Fibroblast of gingiva (primary cell): ENCODE measurements at places on chromosomes 12 and 14.

DNA sequence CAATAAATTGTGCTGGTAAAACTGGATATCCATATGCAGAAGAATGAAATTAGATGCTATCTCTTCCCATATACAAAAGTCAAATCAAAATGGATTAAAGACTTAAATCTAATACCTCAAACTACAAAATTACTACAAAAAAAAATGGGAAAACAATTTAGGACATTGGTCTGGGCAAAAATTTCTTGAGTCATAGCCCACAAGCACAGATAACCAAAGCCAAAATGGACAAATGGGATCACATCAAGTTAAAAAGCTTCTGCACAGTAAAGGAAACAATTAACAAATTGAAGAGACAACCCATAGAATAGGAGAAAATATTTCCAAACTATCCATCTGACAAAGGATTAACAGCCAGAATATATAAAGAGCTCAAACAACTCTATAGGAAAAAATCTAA, 264.6 kb downstream of the NUAK1 start:
- no peak for DNase-seq

GRCh38 chr14:103692871-103693270, 22.4 kb downstream of the XRCC3 start:
- DNase-seq = no peak

GRCh38 chr12:23887055-23887835, 62.2 kb downstream of the SOX5 start:
- DNase-seq = no peak

DNA sequence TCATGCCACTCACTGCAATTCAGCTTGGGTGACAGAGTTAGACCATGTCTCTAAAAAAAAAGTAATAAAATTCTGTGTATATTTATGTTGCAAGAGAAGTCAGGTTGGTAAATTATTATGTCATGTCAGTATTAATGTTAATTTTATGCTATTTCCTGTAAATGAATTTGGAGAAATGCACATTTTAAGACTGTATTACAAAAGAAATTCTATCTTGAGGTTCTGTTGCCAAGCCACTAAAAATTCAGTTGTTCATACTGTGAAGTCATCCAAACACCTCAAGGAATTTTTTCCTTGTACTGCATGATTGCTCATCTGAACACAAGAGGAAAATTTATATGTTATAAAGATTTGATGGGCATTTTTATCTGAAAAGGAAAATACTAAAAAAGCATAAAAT, 23.3 kb upstream of the HMGA2 start:
- peak; percentile 30 for DNase-seq

DNA sequence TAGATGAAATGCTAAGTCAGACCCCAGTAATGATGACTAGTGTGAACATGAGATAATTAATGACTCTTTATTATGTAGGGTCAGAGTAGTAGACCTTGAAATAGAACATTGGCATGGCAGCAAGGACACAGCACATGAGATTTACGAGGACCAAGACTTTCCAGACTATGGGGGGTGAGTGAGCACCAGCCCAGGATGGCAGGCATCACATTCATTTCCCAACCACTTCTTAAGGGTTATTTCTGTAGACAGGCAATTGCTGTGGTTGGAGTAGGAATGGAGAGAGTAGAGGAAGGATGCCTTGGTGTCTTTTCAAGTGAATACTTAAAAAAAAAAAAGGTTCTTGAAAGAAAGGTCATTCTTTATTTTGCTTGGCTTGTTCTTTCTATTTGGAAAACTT, 189.4 kb upstream of the DYRK2 start:
- DNase-seq = no peak

DNA sequence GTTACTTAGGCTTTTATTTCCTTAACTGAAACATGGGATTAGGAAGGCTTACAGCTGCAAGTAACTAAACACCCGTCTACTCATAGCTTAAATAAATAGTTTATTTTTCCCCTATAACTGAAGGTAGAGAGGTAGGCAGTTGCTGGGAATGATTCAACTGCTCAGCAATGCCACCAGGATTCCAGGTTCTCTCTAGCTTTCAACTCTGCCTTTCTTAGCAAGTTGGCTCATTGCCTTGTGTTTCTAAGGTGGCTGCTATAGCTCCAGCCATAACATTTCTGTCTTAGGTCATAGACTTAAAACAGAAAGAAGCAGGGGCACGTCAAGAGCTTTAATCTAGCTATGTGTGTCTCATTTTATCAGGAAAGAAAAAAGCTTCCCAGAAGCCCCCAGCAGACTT, 103.7 kb upstream of the MDM1 start:
- no peak for DNase-seq

- no peak for DNase-seq
These were observed 64.8 kb upstream of the YARS2 start for GRCh38 chr12:32820376-32820931.

GRCh38 chr14:87018294-87018693, 974.7 kb downstream of the GALC start:
- no peak for DNase-seq

DNA sequence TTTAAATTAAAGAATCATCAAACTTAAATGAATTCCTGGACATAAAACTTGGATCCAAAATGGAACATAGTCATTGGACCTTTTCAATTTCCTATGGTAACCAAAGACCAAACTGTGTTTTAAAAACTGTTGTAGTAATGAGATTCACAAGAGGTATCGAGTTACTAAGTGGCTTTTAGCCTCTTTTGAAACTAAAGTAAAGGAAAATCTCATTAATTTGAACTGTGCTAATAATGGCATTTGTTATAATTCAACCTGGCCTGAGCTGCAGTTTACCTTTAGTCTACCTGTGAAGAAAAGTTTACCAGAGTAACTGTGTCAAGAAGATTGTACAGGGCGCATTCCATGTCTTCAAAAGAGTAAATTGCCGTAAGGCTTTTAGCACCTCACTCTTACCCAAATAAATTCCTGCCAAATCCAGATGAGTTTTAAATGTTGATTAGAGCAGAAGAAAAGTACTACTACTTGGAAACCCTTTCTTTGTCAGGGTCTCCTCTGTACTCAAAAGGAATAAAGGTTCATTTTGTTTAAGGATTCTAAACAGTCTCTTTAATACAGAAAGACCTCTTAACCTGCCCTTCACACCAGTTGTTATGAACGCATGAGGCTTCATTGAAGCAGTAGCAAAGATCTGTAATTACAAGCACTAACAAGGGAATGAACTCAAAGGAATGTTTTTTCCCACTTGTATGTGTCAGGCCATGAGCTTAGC, 17.1 kb upstream of the MED13L start:
- DNase-seq = peak; percentile 38

GRCh38 chr14:60848066-60848465, 113.5 kb downstream of the MNAT1 start:
- no peak for DNase-seq
